Activated T-cell treated with anti-CD3 and anti-CD28 coated beads for 24 hours (primary cell): ENCODE measurements at places on chromosomes 2 and 18.

DNA sequence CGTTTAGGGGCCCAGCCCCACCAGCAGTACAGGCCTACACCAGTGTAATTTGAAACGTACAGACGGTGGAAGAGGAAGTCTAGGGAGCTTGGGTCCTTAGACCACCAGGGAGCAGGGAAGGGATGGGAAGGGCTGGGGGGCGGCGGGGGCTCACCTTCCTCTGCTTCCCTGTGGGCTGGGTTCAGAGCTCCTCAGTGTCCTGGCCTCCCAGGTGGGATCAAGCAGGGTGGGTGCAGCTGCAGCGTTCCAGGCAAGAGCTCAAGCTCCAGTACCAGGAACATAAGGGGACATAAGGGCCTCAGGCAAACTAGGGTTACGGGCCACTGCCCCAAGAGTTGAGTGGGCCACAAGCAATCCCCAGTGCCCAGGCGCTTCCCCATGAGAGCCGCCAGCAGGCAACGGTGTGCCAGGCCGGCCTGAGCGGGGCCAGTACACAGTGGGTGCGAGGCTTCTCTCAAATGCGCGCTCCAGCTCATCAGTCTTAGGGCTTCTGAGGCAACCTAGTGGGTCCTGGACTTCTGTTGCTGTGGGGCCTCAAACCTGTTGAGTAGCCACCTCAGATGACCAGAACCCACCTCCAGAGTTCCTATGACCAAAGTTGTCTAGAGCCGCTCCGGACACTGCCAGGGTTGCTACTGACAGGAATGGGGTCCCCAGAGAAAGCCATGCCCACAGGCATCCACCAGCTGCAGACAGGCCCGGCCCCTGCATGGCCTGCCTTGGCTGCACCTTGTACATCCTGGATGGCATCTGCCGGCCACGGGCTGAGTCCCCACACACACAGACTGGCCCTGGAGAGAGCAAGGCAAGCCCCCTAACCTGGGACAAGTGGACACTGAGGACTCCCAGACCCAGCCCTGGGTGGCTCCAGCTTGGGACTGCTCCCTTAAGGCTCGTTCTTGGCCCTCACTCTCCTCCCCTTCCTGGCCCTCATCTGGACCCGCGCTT lies 5.2 kb downstream of the ANKRD23 start:
- no peak for DNase-seq

DNA sequence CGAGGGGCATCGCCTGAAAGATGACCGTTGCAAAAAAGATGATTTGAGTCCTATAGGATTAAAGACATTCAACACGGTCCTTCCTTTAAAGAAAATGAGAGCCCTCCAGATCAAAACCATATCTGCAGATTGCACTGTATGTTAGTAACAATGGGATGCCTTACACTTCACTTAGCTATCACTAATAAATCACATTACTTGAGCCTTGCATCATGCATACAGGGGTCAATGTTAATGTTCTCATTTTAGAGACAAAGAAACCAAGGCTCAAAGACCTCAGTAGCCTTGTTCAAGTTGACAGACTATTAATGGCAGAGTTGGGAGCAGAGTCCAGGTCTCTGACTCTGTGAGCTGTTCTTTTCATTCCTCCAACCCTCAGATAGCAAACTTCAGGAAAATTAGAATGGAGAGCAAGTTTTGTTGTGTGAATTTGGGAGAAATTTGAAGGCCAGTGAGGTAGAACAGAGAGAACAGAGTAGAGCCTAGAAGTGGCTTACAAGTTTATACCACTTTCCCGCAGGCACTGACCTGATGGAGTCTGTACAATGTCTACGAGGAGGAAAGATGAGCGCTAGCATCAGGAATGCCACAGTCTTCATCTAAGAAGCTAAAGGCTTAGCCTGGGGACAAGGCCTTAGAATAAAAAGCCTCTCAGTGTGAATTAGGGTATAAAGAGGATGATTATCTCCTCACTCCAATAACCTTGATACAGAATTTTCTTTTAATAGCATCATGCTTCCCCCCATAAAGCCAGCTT lies 48.3 kb downstream of the TRIB2 start:
- no peak for DNase-seq

DNA sequence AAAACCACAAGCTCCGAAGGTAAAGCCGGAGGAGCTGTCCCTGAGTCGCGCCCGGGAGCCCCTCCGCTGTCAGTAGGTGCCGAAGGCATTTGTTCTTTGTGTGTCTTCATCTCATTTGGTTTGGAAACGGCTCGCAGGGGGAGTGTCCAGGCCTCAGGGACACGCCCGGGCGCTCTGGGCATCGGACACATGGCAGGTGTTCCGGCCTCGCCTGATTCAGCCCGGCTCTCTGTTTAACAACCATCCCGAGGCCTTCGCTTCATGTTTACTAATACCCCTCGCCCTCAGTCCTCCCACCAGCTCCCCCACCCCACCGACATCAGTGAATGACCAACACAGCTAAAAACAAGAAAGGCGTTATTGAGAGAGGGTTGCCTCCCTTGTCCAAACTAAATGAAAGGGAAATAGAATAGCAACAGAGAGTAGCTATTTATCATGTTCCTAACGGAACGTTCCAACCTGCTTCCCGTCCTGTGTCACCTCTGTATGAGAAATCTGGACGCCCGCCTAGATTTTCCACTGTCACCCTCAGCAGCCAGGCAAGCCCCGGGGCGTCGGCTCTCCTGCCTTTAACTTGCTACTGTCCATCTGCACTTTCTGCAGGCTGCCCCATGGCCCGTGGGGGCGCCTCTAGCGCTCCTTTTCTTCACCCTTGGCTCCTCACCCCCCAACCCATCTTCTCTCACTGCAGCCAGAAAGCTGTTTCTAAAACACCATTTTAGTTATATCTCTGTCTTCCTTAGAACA lies 73.9 kb downstream of the MYCN start:
- no peak for DNase-seq

DNA sequence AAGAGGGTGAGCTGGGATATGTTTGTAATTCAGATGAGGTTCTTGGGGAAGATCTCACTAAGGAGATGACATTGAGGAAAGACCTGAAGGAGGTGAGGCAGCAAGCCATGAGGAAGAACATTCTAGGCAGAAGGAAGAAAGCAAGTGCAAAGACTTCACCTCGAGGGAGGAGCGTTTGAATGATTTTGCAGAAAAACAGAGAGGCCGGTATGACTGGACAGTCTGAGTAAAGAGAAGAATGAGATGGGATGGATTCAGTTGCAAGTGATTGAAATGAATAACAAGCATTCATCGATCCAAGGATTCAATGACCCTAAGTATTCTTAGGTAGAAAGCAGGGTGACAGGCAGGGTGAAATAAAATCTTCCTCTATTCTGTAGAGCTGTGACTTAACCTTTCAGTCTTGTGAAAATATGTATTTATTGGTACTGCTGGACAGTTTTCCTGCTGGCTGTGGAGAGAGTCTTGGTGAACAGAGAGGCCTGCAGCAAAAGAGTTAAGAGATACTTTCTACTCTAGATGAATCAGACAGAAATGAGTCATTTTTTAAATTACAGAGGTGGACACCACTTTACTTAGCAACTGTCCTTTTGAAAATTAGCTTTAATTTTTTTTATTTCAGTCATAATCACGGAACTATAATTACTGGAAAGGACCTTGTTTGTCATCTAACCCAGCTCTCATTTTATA lies 278.4 kb downstream of the LRRTM1 start:
- DNase-seq: no peak

GRCh38 chr2:241445426-241445825 lies 63.0 kb downstream of the STK25 start:
- no peak for DNase-seq

GRCh38 chr2:42744545-42745082 lies 19.3 kb downstream of the OXER1 start:
- no peak for DNase-seq

GRCh38 chr2:74238879-74239278 lies 40.5 kb downstream of the MTHFD2 start:
- DNase-seq: no peak

GRCh38 chr2:235677937-235678336 lies 184.1 kb downstream of the AGAP1 start:
- DNase-seq: no peak

GRCh38 chr2:1622521-1623200 lies 121.7 kb downstream of the PXDN start:
- no peak for DNase-seq

DNA sequence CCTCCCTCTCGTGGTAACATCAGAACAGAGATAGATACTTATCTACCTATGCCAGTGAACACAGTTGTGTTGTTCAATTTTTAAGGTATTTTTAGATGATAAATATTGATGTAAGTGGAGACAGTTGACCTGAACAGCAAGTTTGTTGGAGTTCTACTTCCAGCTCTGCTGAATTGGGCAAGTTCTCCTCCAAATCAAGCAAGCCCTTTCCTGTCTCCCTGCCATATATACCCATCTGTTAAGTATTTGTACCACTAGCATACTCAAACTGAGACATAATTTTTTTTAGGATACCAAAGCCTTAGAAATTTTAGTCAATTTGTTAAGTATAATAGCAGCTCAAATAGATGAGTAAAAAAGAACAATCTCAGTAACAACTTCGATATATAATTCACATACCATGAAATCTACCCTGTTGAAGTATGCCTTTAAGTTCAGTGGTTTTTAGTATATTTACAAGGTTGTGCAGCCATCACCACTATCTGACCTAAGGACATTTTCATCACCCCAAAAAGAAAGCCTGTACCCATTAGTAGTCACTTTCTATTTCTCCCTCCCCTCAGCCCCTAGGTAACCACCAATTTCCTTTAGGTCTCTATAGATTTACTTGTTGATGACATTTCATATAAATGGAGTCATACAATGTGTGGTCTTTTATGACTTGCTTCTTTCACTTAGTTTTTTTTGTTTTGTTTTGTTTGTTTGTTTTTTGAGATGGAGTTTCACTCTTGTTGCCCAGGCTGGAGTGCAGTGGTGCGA lies 61.8 kb downstream of the COX7A2L start:
- no peak for DNase-seq

GRCh38 chr2:145203891-145204290 lies 684.0 kb upstream of the ZEB2 start:
- no peak for DNase-seq

GRCh38 chr2:98869870-98870269 lies 66.2 kb downstream of the CRACDL start:
- DNase-seq: no peak

GRCh38 chr2:230765611-230766300 lies 53.1 kb downstream of the CAB39 start:
- DNase-seq: no peak

GRCh38 chr2:73986085-73986681 lies 1.5 kb downstream of the TET3 start:
- no peak for DNase-seq

DNA sequence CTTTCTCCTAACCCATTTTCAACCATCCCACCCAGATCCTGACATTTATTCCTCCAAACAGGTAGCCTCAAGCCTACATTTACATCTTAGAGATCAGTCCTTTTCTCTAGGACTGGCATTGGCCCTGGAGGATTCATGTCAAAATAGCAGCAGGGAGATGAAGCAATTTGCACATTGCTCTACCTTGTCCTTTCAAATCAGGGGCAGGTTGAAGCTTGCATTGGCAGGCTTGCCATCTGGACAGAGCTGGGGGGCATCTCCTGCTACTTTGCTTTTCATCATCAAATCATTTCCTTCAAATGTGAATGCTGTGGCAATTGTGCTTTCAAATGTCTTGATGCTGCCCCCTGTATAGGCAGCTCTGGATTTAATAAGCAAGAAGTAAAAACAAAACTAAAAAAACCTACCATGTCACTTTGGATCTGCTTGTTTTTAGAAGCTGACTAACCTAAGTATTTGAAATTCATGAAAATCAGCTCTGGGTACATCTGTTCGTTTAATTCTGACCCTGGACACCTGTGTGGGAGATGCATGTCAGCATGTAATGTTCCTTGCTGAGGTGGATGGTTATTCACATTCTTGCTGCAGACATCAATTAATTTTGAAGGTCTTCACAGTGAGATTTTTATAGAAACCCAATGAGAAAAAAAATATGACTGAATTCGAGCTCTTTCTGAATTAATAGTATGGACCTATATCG lies 47.9 kb downstream of the KIF5C start:
- no peak for DNase-seq

DNA sequence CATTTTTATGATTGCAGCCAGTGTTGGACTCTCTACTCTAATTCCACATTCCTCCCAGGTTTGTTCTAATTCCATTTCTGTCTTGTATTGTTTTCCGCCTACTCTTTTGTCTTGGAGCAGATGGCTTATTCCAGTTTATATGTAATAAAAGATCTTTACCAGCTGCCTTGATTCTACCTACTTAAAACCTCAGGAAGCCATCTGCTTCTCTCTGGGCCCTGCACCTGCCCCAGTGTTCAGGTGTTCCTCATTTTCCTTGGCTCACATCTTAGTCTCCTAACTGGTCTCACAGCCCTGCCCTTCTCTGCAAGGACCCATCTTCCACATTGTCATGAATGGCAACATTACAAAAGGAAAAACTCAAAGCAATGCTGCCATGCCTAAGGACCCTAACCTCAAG lies 21.0 kb upstream of the IL37 start:
- DNase-seq: no peak

DNA sequence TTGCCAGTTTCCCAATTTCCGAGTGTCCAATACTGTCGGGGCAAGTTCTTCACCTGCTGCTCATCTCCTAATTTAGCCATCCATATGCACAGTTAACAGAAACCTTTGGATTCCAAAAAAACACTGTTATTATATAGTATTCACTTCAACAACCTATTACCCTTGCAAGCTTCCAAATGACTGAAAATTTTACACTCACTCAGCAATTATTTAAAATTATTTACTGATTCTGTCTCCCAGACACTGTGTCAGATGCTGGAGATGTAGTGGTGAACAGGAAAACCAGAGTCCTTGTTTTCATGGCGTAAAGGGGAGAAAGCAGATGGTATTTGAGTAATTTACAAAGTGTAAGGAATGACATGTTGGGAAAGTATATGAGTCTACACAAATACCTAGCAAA lies 53.7 kb upstream of the BMPR2 start:
- no peak for DNase-seq

DNA sequence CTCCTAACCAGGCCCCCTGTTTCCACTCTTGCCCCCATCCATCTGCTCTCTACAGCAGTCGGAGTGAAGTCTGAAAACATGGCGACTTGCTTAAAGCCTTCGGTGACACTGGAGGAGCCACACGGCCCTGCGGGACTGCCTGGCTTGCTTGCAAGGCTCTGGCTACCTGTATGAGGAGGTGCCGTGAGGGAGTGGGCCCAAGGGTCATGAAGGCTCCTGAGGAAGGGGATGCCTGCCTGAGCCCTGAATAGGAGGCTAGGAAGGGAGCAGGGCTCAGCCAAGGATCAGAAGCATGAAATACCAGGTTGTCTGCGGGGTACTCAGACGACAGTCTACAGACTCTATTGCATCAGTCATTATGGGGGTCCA lies 75.4 kb downstream of the EMX1 start:
- no peak for DNase-seq

- no peak for DNase-seq
Observed at GRCh38 chr18:65876310-65876709, 125.5 kb downstream of the CDH7 start.

GRCh38 chr2:179917272-179917671 lies 55.9 kb upstream of the ZNF385B start:
- DNase-seq: no peak

- no peak for DNase-seq
Observed at GRCh38 chr2:3598912-3599854, 4.3 kb downstream of the COLEC11 start.

DNA sequence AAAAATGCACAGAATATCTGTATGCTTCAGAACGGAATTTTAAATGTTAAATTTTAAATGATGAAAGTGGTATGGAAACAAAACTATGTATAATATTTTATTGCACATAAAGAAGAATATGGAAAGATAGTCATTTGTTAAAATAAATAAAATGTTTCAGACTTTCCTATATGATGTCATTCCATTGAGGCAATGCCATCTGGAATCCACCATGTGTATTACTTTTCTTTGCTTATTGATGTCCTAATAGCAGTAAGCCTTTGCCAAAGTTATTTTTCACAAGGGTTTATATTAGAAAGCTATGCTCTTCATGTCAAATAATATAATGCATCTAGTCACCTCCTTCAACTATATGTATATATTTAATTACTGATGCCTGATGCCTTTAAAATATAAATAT lies 601.6 kb upstream of the PKDCC start:
- DNase-seq: no peak
